ENCODE measurements at places on chromosomes 7 and 10.
A peak's percentile ranks its signal among the peaks of the same experiment; 100 is the strongest.

DNA sequence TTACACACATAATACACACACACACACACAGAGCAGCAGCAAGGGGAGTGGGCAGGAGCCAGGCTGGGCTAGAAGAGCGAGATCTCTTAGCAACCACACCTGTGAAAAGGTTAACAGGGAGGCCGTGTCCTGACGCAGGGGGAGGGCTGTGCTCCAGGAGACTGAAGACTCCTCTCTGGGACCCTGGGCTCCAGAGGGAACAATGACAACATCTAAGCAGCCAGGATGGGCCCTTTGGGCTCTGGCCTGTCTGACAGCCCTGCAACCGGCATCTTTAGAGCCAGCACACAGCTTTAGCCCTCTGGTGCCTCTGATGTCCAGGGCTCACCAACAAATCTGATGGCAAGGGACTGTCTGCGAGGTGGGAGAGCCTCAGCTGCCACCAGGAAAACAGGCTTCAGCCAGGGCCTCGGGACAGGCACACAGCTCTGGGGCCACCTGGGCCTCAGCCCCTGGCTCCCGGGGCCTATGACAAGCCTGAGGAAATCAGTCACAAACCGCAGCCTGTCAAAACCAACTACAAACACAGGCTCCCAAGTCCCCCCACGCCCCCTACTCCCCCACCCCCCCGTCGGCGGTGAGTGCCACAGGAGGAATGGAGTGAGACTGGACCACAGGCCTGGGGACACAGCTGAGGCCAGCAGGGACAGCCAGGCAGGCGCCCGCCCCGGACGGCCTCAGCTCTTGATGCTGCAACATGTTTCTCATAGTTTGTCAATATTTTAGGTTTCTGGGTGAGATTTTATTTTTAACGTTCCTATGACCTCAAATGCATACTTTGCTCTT is 102.8 kb downstream of the TNS3 start:
- peaks cover 34% of the 10 kb centered on the region for H3K4me1 ChIP-seq
- H3K27me3 ChIP-seq = no peaks in the 10 kb centered on the region
- no peaks in the 10 kb centered on the region for H3K36me3 ChIP-seq
- peak overlapping the region; percentile 62 for H3K27ac ChIP-seq
- no peak for DNase-seq
- no peak overlapping the region for H3K4me3 ChIP-seq

GRCh38 chr10:119441921-119442757 is 100.4 kb downstream of the RGS10 start:
- H3K4me1 ChIP-seq = no peaks in the 10 kb centered on the region
- H3K27ac ChIP-seq = no peak overlapping the region
- H3K36me3 ChIP-seq = no peaks in the 10 kb centered on the region
- H3K27me3 ChIP-seq = no peaks in the 10 kb centered on the region
- no peak overlapping the region for H3K4me3 ChIP-seq

GRCh38 chr10:127918572-127918971 is 11.7 kb downstream of the PTPRE start:
- H3K27me3 ChIP-seq = no peaks in the 10 kb centered on the region
- no peak overlapping the region for H3K27ac ChIP-seq
- H3K4me3 ChIP-seq = no peak overlapping the region

DNA sequence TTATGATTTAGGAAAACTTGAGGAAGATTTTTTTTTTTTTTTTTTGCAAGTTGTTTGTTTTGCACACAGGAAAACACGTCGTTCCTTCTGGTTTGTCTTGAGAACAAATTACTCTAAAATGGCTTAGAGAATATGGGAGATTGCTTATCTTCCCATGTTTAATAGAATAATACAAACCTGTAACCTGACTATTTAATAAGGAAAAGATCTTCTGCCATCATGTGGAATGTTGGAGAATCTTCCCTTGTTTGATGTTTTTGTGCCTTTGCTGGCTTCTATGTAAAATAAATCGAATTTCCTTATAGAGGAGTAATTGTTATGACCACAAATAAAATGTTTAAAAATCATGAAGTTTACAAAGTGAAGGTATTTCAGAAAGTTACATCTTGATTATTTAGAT is 818.8 kb downstream of the GATA3 start:
- H3K36me3 ChIP-seq = no peaks in the 10 kb centered on the region
- H3K27ac ChIP-seq = no peak overlapping the region
- peaks cover 29% of the 10 kb centered on the region for H3K27me3 ChIP-seq
- H3K4me1 ChIP-seq = no peaks in the 10 kb centered on the region
- DNase-seq = peak; percentile 2
- H3K4me3 ChIP-seq = no peak overlapping the region

- peak overlapping the region; percentile 84 for H3K27ac ChIP-seq
- DNase-seq = peak; percentile 88
- H3K36me3 ChIP-seq = no peaks in the 10 kb centered on the region
- H3K4me1 ChIP-seq = peaks cover 34% of the 10 kb centered on the region
- H3K27me3 ChIP-seq = no peaks in the 10 kb centered on the region
Measured at GRCh38 chr10:122263971-122264370, 7.1 kb upstream of the BTBD16 start.

DNA sequence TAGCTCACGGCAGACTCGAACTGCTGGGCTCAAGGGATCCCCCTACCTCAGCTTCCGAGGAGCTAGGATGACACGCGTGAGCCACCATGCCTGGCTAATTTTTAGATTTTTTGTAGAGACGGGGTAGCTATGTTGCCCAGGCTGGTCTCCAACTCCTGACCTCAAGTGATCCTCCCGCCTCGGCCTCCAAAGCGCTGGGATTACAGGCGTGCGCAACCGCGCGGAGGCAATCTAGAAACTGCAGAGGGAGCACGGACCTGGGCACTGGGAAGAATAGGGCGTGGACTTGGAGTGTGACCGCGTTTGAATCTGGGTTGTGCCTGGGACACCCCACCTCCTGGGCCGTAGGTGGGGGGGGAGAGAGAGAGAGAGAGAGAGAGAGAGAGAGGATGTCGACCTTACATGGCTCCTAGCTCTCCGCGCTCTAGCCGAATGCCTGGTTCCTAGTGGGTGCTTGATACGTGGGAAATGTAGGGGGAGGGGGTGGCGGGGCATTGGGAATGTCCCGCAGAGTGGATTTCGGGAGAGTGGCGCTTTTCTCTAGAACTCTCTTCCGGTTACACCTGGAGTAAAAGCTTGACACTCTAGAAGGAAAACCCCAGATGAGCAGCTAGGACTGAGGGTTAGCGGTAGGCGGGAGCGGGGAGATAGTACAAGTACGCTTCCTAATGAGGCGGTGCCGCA is 1.2 kb upstream of the MAP3K8 start:
- peak overlapping the region; percentile 59 for H3K4me3 ChIP-seq
- H3K27ac ChIP-seq = peak overlapping the region; percentile 98
- no peaks in the 10 kb centered on the region for H3K27me3 ChIP-seq
- H3K4me1 ChIP-seq = peaks cover 26% of the 10 kb centered on the region
- no peaks in the 10 kb centered on the region for H3K36me3 ChIP-seq

- no peak overlapping the region for H3K4me3 ChIP-seq
- H3K36me3 ChIP-seq = no peaks in the 10 kb centered on the region
- no peak overlapping the region for H3K27ac ChIP-seq
- no peak for DNase-seq
- peaks cover under 1% of the 10 kb centered on the region for H3K4me1 ChIP-seq
- H3K27me3 ChIP-seq = no peaks in the 10 kb centered on the region
Measured at GRCh38 chr7:21417647-21418046, 10.2 kb upstream of the SP4 start.

DNA sequence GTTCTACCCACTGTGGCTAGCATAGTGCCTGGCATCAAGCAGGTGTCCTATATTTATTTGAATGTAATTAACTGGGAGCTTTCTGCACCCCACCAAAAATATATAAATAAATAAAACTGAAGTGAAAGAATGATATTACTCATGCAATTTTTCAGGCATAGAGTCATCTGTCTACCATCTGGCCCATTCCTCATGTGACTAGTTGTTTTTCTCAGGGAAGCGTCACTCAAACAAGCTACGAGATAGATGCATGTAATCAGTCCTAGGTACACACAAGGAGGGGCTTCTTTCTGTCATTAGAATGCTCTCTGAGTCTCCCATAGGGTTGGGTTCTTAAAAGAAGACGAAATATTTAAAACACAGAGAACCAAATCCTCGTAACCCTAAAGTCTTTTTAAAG is 255.5 kb upstream of the KMT2E start:
- no peak overlapping the region for H3K27ac ChIP-seq
- no peak overlapping the region for H3K4me3 ChIP-seq
- H3K4me1 ChIP-seq = no peaks in the 10 kb centered on the region
- no peaks in the 10 kb centered on the region for H3K36me3 ChIP-seq

DNA sequence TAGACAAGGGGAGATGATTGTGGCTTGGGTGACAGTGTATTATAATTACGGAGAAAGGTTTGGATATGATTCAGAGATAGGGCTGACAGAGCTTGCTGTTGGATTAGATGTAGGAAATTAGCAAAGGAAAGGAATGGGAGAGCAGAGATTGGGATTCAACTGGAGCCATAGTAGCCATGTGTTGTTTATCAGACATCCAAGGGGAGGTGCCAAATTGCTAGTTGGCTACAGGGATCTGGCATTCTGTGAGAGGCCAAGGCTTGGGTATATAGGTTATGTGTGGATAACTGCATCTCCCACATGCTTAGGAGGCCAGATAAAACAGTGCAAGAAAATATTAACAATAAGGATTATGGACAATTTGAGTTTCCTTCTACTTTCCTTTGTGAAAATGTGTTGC is 34.9 kb downstream of the CSGALNACT2 start:
- H3K4me3 ChIP-seq = no peak overlapping the region
- no peaks in the 10 kb centered on the region for H3K27me3 ChIP-seq
- peaks cover 14% of the 10 kb centered on the region for H3K4me1 ChIP-seq

- H3K4me1 ChIP-seq = peaks cover 5% of the 10 kb centered on the region
- no peaks in the 10 kb centered on the region for H3K36me3 ChIP-seq
- no peaks in the 10 kb centered on the region for H3K27me3 ChIP-seq
- no peak for DNase-seq
Measured at GRCh38 chr7:66535414-66536329, 93.0 kb upstream of the KCTD7 start.

DNA sequence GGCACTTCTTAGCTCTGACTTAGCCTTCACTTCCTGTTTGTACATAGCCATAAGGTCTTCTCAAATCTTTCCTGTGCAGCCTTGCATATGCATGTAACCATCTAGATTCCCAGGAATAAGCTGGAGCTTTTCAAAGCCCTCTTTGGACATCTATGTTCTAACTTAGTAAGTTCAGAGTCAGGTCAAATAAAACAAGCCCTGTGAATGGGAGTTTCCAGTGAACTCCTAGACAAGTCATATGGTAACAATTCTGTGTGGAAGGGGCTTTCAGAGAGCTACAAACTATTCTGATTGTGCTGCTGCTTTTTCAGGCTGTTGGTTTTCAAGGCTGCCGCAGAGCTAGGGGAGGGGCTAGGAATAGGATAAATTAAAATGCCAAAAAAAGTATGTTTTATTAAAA is 208.4 kb upstream of the AKR1E2 start:
- H3K4me3 ChIP-seq = no peak overlapping the region
- H3K27me3 ChIP-seq = no peaks in the 10 kb centered on the region
- H3K4me1 ChIP-seq = no peaks in the 10 kb centered on the region
- no peak for DNase-seq
- no peaks in the 10 kb centered on the region for H3K36me3 ChIP-seq

DNA sequence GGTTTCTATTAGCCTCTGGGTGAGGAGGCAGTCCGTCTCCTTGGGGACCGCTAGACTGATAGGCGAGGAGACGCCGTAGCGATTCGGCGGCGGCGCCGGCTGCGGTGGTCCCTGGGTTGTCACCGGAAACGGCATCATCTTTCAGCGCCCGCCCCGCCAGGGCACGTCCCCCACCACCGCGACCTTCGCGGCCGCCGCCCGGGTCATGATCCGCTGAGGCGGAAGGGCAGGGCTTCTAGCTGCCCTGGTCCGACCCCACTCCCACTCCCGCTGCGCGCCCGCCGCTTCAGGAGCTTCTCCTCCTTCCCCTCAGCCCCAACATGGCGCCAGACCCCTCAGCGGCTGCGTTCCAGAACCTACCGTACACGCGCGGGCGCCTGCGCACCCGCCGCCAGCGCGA is at the start of gene PAPOLB:
PAPOLB (minus strand) TSS at position 358 of the 400 bp plus-strand sequence; CDS start at position 138, 220 bp downstream.
- DNase-seq = no peak
- no peak within 1 kb of the TSS for H3K4me3 ChIP-seq
- no peak within 1 kb of the TSS for H3K27ac ChIP-seq
- H3K4me1 ChIP-seq = no peaks in the 10 kb centered on the region
- no peaks in the 10 kb centered on the region for H3K27me3 ChIP-seq

DNA sequence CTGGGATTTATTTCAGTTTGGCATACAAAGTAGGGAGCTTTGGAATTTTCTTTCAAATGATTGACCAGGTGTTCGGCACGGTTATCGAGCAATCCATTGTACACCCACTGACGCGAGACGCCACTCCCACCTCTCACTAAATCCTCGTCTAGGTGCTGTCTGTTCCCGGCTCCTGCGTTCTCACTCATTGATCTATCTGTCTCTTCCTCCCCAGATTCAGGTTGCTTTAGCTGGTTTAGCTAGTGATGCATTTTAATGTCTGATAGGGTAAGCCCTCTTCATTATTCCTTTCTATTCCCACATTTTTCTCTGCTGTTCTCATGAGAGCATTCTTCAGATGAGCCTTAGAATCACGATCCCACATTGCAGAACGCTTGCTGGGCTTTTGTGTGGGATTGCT is 91.7 kb downstream of the ELFN1 start:
- no peaks in the 10 kb centered on the region for H3K27me3 ChIP-seq
- H3K27ac ChIP-seq = no peak overlapping the region
- DNase-seq = no peak
- no peaks in the 10 kb centered on the region for H3K36me3 ChIP-seq
- peaks cover 5% of the 10 kb centered on the region for H3K4me1 ChIP-seq
- H3K4me3 ChIP-seq = no peak overlapping the region

GRCh38 chr10:105253515-105254212 is 612.6 kb downstream of the SORCS3 start:
- H3K4me1 ChIP-seq = peaks cover 7% of the 10 kb centered on the region
- no peaks in the 10 kb centered on the region for H3K36me3 ChIP-seq
- H3K4me3 ChIP-seq = no peak overlapping the region
- H3K27ac ChIP-seq = no peak overlapping the region

GRCh38 chr10:35398355-35398754 is 62.0 kb downstream of the CCNY start:
- no peaks in the 10 kb centered on the region for H3K27me3 ChIP-seq
- H3K27ac ChIP-seq = peak overlapping the region; percentile 26
- no peaks in the 10 kb centered on the region for H3K36me3 ChIP-seq
- H3K4me1 ChIP-seq = peaks cover 43% of the 10 kb centered on the region
- DNase-seq = peak; percentile 56
- no peak overlapping the region for H3K4me3 ChIP-seq

- peaks cover 18% of the 10 kb centered on the region for H3K4me1 ChIP-seq
- H3K27me3 ChIP-seq = no peaks in the 10 kb centered on the region
- DNase-seq = no peak
- H3K4me3 ChIP-seq = no peak overlapping the region
- no peaks in the 10 kb centered on the region for H3K36me3 ChIP-seq
- no peak overlapping the region for H3K27ac ChIP-seq
Measured at GRCh38 chr10:71531485-71532446, 135.0 kb downstream of the CDH23 start.

DNA sequence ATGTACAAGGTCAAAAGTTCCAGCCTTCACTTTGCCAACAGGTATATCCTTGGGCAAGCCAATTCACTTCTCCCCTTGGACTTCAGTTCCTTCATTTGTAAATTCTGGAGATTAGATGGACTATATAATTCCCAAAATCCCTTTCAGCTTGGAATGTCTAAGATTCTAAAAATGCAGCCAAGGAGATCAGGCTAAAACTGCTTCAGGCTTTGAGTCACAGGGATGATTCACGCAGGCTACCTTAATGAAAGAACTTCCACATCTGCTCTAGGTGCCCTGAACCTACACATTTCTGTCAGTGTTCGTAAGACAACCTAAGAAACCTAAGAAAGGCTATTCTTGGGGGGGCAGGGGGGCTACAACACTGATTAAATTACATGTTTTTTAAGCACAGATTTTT is 7.1 kb downstream of the CPVL start:
- peaks cover 3% of the 10 kb centered on the region for H3K27me3 ChIP-seq
- no peak overlapping the region for H3K27ac ChIP-seq
- no peaks in the 10 kb centered on the region for H3K4me1 ChIP-seq
- no peak overlapping the region for H3K4me3 ChIP-seq
